Activated T-cell treated with anti-CD3 and anti-CD28 coated beads, Interleukin-2, amount 50 U/mL, for 4 hours (primary cell): ENCODE measurements at places on chromosomes 3 and 15.

- peak; percentile 23 for DNase-seq
These were observed 17.6 kb upstream of the ALDH1L1 start for GRCh38 chr3:126197854-126198584.

DNA sequence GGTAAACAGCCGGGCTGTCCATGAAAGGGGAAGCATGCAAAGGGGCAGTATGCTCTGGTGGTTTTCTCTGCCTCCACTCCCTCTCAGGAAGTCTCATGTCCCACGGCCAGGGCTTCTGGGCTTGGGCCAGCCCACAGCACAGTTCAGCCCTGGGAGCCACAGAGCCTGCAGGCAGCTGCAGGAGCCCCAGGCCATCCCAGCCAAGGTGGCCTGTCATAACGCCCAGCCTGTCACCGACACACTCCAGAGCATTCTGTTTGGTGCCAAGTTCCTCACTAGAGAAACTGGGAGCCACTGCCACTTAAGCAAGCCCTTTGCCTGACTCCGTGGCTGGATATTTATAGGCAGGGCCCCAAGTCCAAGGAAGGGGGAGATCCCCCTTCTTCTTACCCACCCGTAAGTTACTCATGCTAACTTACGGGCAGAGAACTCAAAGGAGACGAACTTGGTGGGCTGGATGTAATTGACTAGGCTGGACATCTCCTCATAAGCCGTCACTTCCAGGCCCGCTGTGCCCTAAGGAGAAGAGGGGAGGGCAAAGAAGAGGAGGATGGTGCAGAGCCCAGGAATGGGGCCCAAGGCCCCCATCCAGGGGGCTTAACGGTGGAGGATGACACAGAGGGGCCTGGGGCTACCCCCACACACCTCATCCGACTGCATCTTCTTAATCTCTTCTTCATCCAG, 11.7 kb downstream of the PLCB2 start:
- no peak for DNase-seq

DNA sequence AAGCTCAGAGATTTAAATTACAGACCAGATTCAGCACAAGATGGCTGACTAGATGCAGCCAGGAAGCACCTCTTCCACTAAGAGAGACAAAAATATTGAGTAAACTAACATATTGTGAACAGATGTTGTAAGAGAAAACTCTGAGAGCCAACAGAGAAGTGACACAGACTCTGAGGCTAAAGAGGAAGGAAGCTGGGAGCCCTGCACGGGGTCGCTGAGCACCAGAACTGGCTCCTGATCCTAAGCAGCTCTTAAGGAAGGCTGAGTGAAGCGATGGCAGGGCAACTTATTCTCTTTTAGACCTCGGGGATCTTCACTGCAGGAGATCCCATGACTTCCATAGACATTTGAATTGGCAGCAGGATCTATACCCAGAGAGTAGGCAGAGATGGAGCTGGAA, 578.0 kb upstream of the GRM7 start:
- DNase-seq = no peak

- DNase-seq = no peak
These were observed 11.7 kb upstream of the ZNF280D start for GRCh38 chr15:56744701-56745683.

- no peak for DNase-seq
These were observed 335.8 kb upstream of the THRB start for GRCh38 chr3:24830230-24831152.
